ENCODE measurements at places on chromosomes 2 and 18. TPM values are rescaled to one million over a fixed set of nuclear protein-coding genes. Genes with fewer than 3 reads are reported as not detected.

- DNase-seq: peak; percentile 18
These were observed 15.9 kb downstream of the POLI start for GRCh38 chr18:54284981-54285785.

GRCh38 chr2:159613651-159614285 is 2.6 kb downstream of the BAZ2B start:
- DNase-seq: no peak

- no peak for DNase-seq
These were observed 152.9 kb downstream of the LPIN1 start for GRCh38 chr2:11899264-11899818.

The C2orf66 gene
- 0.33 TPM for total RNA-seq

The ALLC gene
- not detected for total RNA-seq

Measured in body of pancreas (tissue), 4 donors.